Subcutaneous preadipocyte (primary cell): ENCODE measurements at places on chromosomes 2 and 18. TPM values are rescaled to one million over a fixed set of nuclear protein-coding genes. Genes with fewer than 3 reads are reported as not detected.

IL1R1 gene
- 61.8 and 112 TPM in 2 replicates for total RNA-seq

FER1L5 gene
- total RNA-seq: under 0.01 and 0.39 TPM in 2 replicates

CCDC121 gene
- 0.73 and 1.2 TPM in 2 replicates for total RNA-seq

AQP12A gene
- not detected in 2 replicates for total RNA-seq

STEAP3 gene
- 62.8 and 90.5 TPM in 2 replicates for total RNA-seq

XDH gene
- total RNA-seq: 0.78 and 1.1 TPM in 2 replicates

ALKAL2 gene
- total RNA-seq: not detected in 2 replicates

RPRM gene
- total RNA-seq: not detected in 2 replicates

ACVR1 gene
- total RNA-seq: 23.7 and 25.4 TPM in 2 replicates

SMPD4 gene
- total RNA-seq: 26.1 and 27.4 TPM in 2 replicates
